ENCODE measurements at places on chromosomes 4 and X. TPM values are rescaled to one million over a fixed set of nuclear protein-coding genes. Genes with fewer than 3 reads are reported as not detected.

DNA sequence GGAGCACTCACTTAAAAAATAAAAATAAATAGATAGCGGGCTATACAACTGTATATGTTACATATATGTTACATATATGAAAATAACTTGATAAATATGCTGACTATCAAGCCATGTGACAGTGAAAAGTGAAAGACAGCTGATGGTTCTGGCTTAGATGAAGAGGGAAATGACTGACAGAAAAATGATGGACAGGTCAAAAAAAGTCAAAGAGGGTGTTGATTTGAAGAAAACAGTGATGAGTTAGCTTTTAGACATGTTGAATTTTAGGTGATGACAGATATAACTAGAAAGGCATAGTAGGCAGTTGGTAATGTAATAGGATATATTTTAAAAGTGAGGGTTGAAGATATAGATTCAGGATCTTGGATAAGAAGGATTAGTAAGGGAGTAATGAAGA lies 37.8 kb downstream of the FBXO8 start:
- no peak for DNase-seq

GRCh38 chrX:13074297-13075262 lies 30.2 kb upstream of the FAM9C start:
- no peak for DNase-seq

GRCh38 chr4:1002131-1002630 lies 9.0 kb upstream of the SLC26A1 start:
- no peak for DNase-seq

DNA sequence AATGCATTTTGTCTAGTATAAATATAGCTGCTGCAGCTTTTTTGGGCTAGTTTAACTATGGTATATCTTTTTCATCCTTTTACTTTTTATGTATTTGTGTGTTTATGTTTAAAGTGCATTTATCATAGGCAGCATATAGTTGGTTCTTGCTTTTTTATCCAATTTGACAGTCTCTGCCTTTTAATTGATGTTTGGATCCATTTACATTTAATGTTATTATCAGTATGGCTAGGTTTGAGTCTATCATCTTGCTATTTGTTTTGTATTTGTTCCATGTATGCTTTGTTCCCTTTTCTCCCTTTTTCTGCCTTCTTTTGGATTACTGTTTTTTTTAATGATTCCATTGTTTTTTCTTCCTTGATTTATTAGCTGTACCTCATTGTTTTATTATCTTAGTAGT lies 40.3 kb downstream of the GNL3L start:
- no peak for DNase-seq

DNA sequence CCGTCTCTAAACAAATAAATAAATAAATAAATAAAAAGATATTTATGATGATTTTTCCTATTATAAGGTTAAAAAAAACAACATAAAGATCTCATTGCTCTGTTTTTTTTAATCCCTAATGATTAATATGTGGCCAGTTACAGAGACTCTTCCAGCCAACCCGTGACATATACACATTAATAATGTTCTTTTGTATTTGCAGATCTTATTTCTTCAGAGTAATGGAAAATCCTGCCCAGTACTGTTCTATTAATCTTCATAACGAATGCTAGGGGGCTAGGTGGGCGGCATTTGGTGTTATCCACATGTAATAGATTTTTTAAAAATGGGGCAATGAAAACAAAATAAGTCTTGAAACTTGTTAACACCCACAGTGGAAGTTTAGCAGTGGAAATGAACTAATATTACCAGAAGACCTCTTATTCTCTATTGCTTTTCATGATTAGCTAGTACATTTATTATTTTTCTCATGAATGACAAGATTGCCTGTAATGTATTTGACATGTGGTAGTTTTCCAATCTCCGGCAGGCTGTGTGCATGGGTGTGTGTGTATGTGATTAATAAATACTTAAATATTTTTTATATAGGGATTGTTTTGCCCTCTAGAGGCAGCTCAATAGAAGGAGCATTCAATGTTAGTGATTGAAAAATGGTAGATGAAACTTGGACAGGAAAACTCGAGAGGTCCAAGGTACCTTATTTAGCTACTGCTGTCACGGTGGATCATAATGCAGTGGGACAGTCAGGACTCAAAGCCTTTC lies 457.4 kb downstream of the IL1RAPL1 start:
- no peak for DNase-seq

DNA sequence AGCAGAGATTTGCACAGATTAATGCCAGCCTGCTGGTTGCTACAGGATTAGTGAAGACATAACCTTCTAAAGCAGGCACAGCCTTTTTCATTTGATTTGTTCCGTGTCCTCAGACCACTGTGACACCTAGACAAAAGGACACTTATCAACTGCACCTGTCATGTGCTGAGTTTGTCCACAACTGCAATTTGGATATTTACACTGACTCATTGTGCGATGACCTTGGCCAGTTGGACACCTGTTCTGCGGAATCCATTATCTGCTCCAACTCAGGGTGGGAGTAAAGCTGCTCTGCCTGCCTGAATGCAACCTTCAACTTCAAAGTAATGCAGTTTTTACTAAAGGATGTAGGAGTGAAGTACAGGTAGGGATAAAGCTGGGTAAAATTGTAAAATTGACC lies 4.1 kb upstream of the NR0B1 start:
- DNase-seq, result no peak

DNA sequence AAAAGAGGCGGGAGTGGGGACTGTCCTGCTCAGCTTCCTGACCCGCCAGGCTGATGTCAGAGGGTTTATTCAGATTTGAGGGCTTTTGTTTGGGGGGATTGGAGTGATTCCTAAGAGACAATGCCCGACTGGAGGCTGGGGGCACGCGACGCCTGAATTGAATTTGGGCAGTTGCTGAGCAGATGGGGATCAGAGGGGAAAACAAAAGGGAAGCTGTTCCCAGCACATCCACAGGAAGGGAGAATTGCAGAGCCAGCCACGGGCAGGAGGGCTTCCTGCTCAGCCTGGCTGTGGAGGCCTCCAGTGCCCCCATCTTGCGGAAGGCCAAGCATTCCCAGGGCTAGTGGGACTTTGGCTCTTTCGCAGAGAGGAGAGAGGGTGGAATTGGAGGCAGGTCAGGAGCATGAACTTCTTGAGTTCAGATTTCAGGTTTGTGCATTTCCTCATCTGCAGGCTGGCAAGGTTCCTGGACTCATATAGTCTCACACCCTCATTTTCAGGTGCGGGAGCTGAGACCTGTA lies 162.8 kb downstream of the NHS start:
- DNase-seq, result no peak

- no peak for DNase-seq
Measured at GRCh38 chr4:88881227-88881569, 175.8 kb downstream of the FAM13A start.

The UGT2B7 gene
- not detected for total RNA-seq

The GYPA gene
- total RNA-seq, result not detected

The DUSP21 gene
- not detected for total RNA-seq

The NPY2R gene
- total RNA-seq, result 0.62 TPM

The SMIM31 gene
- total RNA-seq, result not detected

The MMRN1 gene
- 225 TPM for total RNA-seq

All from G401 (cell line).